ENCODE measurements at places on chromosomes 5 and 9.

GRCh38 chr5:95993266-95993665 is 31.6 kb upstream of the ELL2 start:
- DNase-seq: no peak

DNA sequence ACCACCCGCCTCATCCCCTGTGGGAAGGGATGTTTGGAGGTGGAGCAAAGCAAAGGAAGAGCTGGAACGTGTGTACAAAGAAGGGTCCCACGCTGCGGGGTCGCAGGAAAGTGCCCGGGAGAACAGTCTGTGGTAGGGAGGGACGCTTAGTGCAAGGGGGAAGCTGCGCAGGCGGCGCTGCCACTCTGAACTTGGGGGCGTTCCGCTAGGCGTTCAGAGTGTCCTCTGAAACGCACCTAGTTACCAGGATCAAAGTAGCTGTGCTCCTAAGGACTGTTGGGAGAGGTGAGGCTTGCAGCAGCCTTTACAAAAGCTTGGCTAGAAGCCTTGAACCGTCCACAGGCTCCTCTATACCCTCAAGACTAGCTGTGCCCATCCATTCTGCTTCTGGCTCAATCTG is 29.3 kb upstream of the PDE8B start:
- no peak for DNase-seq

- DNase-seq: no peak
These were observed 69.8 kb downstream of the WDR70 start for GRCh38 chr5:37448941-37449340.

DNA sequence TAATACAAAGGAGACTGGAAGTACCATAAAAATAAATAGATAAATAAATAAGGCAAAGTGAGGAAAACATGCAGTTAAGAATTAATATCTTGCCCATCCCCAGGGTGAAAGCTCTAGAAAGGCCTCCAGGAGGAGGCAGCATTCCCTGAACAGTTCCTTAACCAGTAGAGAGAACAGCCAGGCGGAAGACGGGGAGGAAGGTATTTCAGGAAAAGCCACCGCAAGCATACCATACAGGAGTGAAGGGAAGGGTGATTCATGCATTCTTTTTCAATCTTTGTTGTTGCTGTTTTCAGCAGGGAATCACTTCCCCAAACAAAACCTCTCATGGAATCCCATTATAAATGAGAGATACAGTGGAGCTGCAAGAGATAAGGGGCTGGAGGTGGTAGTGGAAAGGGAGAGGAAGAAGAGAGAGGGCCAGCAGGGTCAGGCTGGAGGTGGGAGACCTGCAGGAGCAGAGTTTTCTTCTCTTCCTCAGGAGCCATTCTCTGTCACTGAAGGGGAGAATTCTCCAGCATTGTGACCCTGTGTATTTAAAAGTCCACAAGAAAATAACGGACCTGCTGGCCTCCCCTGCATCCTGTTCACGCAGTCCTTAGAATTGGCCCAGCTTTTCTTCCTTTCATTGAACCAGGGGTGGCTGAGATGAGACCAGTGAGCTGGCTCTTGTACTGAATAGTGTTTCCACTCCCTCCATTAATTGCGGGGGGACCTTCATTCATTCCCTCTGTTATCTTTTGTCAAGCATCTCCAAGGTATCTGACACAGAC is 255.9 kb downstream of the FAM114A2 start:
- no peak for DNase-seq

- DNase-seq: no peak
These were observed 74.9 kb downstream of the NSUN2 start for GRCh38 chr5:6557807-6558575.

DNA sequence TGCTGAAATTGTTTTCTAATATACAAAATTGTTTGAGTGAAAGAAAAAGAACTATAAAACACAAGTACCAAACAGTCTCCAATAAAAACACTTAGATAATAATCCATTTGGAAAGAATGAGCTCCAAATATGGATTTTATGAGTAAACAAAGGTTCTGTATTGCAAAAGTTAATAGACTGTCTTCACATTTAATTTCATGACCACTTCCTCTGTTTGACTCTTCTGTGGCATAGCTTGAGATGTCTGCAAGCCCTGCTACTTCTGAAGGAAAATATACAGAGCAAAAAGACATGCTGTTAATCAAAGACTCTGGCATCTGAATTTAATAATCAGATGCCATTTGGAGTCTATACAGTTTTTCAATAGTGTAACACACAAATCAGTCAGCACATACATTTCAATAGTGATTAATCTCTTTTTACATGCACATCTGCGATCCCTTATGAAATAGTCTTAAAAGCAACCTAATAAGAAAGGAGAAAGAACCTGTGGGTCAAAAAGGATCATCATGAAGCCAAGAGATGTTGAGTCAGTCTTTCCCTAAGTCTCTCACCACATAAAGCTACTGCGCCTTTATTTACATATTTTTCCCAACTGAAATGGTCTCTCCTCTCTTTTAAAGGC is 165.4 kb upstream of the LHFPL2 start:
- no peak for DNase-seq

DNA sequence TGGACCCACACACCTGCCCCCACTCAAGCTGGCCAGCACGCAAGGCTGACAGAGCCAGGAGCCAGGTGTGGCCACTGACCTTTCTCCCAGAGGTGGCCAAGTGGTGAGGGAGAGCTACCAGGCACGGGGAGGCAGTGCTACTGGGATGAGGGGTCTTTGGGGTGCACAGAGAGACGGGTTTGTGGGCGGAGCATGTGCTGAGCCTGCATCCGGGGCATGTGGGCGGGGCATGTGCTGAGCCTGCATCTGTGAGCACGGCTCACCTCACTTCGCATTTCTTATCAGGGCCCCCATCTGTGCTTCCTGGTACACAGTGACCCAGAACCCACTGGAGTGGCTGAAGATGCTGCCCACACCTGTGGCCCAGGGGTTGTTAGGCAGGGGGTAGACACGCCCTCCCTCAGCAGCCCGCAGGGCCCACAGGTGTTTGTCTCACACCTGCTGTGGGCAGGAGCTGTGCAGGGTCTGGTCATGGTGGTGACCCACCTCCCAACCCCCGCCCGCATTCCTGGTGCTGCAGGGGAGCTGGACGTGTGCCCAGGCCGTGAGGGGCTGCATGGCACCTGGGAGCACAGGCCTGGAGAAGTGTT is 21.5 kb downstream of the CCDC187 start:
- DNase-seq: no peak

DNA sequence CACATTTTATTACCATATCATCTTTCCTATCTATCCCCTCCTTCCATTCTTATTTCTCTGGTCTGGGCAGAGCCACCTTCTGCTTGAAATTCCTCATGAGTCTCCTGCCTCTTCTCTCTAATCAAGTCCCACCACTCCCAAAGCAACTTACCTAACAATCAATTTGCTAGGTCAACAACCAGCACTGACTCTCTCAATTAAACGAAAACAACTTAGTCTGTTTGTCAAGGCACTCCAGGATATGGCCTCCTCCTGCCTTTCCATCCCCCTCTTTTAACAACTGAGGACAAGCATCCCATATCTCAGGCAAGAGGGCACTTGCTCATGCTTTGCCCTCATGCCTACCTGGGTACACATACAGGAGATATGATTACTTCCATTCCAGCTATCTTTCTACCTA is 47.4 kb downstream of the HCN1 start:
- no peak for DNase-seq
